ENCODE measurements at places on chromosomes 13 and 19.

GRCh38 chr13:110055089-110055488 lies 251.9 kb downstream of the COL4A1 start:
- DNase-seq, result no peak

DNA sequence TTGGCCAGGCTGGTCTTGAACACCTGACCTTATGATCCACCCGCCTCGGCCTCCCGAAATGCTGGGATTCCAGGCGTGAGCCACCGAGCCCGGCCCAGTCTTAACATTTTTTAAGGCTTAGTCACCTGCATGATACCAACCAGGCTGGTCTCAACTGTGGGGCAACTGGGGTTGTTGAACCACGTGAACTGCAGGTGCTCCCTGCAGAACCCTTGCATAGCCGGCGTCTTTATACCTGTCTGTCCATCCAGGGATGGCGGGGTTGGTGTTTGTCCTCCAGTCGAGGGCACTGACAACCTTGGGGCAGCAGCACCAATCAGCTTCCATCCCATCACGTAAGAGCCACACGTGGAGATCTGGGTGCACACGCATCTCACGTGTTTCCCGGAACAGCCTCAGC lies 24.8 kb upstream of the LILRA2 start:
- no peak for DNase-seq

DNA sequence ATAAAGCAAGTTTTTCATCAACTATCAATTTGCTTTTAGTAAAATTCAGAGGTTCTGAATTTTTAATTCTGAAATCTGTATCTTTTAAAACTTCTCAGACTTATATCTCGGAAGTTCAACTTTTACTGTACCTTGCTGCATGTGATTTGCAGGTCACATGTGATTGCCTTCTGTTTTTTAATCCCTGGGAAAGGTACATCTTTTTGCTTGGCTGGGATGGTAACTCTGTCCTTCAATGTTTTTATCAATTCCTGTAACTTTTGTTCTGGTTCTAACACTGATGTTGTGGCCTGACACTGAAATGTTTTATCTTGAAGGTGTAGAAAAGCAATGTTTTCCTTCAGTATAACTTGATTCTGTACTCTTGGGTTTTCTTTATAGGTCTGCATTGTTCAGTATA lies 16.2 kb upstream of the NAA16 start:
- no peak for DNase-seq

DNA sequence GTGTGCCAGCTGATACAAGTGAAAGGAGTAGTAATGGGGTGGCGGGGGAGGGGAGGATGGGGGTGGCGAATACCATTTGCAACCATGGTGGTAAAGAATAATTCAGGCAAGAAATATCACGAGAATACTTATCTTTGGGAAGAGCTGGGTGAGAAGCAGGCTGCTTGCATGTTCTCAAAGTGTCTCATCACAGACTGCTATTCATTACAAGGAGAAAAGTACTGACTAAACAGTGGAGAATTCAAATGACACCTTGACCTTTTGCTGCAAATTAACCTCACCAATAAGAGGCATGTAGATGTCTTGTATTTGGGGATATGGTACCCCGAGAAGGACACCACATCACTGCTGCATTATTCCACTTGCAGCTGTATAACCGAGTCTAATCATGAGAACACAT lies 585.7 kb upstream of the GPC6 start:
- no peak for DNase-seq

DNA sequence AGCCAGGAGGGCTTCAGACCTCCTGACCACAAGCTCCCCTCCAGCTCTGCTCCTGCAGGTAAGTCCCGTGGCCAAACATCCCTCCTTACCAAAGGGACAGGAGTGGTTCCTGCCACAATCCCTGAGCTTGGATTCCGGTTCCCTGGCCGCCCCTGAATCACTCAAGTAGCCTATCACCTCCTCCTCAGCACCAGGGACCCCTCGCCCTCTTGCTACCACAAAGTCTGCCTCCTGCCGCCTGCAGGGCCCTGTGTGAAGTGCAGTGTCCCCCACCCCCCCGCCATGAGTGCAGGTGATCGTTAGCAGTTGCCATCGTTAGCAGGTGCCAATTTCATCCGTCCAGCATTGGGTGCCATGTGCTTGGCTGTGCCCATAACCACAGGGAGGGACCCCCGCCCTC lies 40.8 kb upstream of the RANBP3 start:
- DNase-seq, result no peak

GRCh38 chr13:110925023-110925612 lies 10.2 kb upstream of the ANKRD10 start:
- no peak for DNase-seq

All from BE2C (cell line).